ENCODE measurements at places on chromosomes 12 and 14.

- no peak for DNase-seq
Observed at GRCh38 chr14:104747876-104748275, 5.1 kb upstream of the SIVA1 start.

- DNase-seq, result no peak
Observed at GRCh38 chr12:123089140-123089539, 61.8 kb downstream of the PITPNM2 start.

DNA sequence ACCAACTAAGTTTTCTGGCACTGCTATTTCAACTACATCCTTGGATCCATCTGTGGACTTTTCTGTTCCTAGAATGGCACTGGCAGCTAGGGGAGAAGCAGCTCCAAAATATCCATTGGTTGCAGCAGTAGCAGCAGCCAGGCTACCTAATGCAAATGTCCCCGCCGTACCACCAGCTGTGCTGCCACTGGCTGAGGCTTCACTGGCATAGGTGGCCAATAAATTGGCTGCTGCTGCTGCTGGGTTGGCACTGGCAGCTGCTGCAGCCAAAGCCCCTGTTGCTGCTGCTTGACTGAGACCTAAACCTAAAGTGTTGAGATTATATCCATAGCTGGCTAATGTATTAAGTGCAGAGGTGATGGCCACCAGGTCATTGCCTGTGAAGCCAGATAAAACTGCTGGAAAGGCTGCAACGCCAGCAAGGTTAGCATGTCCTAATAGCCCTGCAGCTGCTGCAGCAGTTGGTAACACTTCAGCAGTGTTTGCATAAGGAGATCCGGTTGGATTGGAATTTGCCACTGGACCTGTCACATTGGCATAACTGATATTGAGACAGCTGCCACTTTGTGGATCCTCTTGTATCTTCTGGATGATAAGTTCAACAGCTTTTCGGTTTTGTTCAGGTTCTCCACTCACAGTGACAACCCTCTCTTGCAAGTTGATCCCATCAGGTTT lies 149.5 kb downstream of the NOVA1 start:
- no peak for DNase-seq

GRCh38 chr14:65966188-65966587 lies 520.0 kb upstream of the CCDC196 start:
- DNase-seq, result no peak

GRCh38 chr14:67526676-67527459 lies 6.2 kb upstream of the PLEKHH1 start:
- no peak for DNase-seq

DNA sequence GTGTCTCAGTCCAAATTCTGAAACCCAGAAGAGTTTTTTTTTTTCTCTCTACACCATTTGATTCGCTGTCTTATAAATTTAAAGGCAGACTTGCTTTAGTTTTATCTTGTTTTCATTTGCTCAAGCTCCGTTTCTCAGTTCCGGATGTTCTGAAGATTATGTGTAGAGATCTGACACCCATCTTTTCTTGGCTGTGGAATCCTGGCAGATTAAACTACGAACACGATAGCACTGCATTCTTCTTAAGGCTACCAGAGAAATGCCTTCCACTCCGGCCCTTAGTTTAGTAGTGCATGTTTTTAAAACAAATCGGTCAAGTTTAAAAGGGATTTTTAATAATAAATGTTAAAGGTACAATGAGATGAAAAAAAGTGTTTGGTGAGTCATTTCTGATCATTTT lies 106.4 kb downstream of the LMO3 start:
- no peak for DNase-seq

DNA sequence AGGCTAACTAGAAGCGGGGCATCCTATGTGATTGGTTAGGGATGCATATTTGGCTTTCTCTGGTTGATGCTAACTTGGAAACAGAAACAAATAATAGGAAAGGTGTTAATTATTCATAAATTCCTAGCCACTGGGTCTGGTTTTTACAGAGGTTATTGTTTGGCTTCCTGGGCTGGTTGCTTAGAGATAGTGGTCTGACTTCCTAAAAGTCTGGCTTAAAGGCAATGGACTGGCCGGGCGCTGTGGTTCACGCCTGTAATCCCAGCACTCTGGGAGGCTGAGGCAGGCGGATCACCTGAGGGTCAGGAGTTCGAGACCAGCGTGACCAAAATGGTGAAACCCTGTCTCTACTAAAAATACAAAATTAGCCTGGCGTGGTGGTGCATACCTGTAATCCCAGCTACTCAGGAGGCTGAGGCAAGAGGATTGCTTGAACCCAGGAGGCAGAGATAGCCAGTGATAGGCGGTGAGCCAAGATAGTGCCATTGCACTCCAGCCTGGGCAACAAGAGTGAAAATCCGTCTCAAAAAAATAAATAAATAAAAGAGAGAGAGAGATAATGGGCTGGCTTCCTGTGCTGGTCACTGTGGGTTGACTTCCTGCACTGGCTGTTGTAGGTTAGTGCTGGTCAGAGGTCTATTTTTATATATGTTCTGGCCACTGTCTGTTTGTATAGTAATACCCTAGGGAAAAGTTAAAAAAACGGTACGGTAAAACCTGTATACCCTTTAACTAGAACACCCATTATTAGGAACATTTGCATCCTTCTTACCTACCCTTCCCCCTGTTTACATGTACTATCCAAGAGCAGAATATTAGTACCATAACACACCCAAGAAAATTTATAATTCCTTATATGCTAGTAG lies 24.1 kb downstream of the OR6S1 start:
- DNase-seq, result no peak

GRCh38 chr12:75996861-75997447 lies 34.6 kb downstream of the PHLDA1 start:
- DNase-seq, result no peak

DNA sequence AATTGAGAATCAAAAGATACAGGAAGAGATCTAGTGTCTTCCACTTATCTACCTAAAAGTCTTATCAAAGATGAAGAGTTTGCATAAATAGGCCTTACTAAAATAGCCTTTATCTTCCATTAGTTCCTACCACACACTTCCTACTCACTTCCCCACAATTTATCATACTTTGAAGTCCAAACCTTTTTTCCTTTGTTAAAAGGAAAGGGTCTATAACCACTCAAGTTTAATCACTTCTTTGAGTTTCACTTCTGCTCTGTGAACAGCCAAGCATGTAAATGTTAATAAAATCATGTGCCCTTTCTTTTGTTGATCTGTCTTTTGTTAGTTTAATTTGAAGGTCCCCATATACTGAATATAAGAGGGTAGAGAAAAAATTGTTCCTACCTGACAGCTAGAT lies 114.5 kb downstream of the PHLDA1 start:
- no peak for DNase-seq

DNA sequence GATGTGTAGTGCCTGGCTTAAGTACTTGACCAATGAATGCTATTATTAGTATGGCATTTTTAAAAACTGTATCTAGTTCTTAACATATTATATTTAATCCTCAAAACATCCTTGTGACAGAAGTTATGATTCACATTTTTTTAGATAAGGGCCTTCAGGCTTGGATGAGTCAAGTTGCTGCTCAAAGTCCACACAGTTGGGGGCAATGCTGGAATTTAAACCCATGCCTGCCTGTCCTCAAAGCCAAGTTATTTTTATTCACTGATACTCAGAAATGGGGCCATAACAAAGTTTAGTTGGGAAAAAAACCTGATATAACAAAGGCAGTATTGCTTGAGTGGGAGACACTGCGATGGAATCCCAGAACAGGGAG lies 50.6 kb downstream of the RFX4 start:
- no peak for DNase-seq

DNA sequence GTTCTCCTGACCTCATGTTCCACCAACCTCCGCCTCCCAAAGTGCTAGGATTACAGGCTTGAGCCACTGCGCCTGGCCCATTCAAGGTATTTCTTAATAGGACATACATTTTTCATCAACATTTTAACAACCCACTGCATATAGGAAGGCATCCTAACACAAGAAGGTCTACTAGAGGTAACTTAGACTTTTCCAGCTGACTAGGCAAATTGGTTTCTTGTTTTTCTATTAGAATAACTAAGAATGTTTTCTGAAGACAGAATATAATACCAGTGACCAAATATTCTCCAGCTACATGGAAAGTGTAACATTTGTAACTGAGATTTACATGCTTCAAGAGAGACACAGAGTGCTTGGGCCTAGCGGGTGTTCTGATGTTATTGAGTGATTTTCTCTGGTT lies 14.2 kb upstream of the PRB4 start:
- no peak for DNase-seq

- DNase-seq, result no peak
Observed at GRCh38 chr12:25256005-25256404, 5.3 kb upstream of the KRAS start.

- no peak for DNase-seq
Observed at GRCh38 chr14:78248501-78249090, 78.4 kb downstream of the NRXN3 start.
